Type B pancreatic cell (in vitro differentiated cells): ENCODE measurements at places on chromosomes 7 and 10.

GRCh38 chr7:28815369-28815927 lies 142.7 kb downstream of the TRIL start:
- no peak for DNase-seq

GRCh38 chr7:55309040-55309991 lies 55.8 kb upstream of the LANCL2 start:
- DNase-seq, result no peak

- DNase-seq, result peak; percentile 45
Measured at GRCh38 chr10:49174261-49174925, 13.8 kb downstream of the TMEM273 start.

DNA sequence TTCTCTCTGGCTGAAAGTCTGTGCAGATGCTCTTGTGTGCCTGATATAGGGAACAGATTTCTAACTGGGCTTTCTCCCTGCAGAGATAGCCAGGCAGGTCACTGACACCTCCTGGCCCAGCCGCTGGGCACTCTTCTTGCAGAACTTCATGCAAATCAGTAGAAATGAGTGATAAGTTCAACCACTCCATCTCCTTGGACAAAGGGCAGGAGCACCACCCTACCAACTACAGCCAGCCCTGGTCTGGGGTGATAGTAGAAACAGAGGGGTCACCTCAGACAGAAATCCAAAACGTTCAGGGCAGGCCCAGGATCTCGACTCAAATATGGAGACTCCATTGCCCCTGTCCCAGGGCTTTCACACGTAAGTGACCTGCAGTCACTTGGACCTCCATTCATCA lies 917.8 kb upstream of the ZNF722 start:
- peak; percentile 20 for DNase-seq

DNA sequence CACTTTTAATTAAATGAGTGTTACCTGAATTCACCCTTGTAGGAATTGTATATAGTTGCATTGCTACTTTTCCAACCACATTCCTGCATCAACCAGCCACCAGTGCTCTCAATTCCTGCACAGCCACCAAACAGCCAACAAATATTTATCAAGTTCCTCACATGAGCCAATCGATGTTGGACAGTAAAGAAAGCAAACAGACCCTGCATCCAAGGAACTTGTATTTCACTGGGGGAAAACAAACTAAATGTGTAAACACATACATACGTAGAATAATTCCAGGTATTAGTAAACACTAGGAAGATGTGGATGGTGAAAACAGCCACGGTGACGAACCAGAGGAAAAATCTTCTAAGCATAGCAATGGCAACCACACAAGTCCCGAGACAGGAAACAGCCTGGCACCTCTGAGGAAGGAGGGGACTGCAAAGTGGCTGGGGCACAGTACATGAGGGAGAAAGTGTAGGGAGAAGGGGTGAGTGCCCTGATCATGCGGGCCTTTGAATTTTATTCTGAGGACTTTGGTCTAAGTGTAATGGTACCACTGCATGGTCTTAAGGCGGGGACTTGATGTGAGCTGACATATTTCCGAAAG lies 111.2 kb downstream of the XRCC2 start:
- no peak for DNase-seq

- DNase-seq, result no peak
Measured at GRCh38 chr7:66505531-66506451, 122.9 kb upstream of the KCTD7 start.

- DNase-seq, result no peak
Measured at GRCh38 chr10:45308707-45309106, 6.7 kb downstream of the OR13A1 start.

DNA sequence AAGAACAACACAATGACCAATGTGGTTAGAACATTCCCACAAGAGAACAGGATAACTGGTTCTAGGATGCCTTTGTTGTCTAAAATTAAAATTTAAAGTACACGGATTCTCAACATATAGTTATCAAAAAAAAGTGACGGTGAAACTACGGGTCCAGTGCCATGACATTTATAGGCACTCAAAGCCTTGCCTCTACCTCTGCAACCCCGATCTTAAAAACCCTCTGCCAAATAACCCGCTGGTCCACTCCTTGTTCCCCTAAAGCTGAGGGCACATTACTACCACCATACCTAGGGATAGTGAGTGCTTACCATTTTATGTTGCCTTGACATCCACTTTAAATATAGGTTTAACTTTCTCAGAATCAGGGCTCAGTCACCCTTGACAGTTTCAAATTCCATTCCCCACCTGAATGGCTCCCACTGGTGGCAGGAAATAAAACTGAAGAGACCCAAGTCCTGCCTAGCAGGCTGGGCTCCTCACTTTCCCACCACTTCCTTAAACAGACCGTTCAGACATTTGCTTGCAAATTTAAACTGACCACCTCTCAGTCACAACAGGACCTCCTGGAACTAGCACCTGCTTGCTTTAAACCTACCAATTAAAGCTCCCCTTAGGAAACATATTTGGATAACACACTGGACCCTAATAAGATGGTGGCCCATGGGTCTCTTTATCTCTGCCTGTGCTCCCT lies 169.9 kb upstream of the ASAH2 start:
- DNase-seq, result no peak

DNA sequence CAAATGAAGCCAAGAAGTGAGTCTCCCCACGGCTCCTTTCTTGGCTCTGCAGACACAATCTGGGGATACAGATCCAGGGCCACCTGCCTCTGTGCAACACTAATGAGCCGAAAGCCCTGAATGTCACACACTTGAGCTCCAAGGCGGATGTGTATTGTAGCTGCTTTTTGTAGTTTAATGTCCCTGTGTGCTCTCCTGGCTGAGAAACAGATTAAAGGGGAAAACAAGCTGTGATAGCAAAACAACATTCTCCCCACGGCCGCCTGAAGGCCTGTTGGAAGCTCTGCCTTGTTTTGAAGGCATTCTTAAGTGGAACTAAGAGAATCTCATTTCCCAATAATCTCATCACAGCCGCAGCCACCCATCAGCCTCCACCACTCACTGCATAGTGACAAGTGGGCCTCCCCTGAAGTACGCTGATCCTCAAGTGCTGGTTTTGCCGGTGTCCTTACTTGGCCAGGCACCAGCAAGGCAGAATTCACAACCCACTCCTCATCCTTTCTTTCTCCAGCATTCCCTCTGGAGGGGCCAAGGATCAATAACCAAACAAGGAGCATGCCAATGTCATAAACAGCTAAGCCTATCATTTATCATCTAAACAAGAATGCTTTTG lies 44.4 kb upstream of the AMPH start:
- no peak for DNase-seq

- DNase-seq, result no peak
Measured at GRCh38 chr10:101961591-101962498, 94.1 kb downstream of the ARMH3 start.
